HEK293T (cell line): ENCODE measurements at places on chromosomes 1 and 21.

DNA sequence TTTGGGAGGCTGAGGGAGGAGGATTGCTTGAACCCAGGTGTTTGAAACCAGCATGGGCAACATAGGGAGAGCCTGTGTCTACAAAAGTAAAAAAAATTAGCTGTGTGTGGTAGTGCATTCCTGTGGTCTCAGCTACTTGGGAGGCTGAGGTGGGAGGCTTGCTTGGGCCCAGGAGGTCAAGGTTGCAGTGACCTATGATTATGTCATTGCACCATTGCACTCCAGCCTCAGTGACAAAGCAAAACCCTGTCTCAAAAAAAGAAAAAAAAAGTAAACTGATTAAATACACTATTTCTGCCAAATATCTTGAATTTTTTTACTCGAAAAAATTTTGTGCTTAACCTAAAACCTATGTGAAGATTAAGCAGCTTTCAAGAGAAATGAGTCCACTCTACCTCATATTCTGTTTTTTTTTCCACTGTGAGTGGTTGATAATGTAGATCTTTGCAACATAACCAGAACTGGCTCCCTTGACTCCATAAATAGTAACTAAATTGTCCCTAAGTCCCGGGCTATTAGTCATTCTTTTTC is 19.4 kb upstream of the ZNF281 start:
- DNase-seq = no peak

- DNase-seq = peak; percentile 10
These were observed 63.7 kb downstream of the MACF1 start for GRCh38 chr1:39268112-39268581.

GRCh38 chr1:114342376-114342775 is 168.6 kb downstream of the TRIM33 start:
- no peak for DNase-seq

- no peak for DNase-seq
These were observed 105.2 kb upstream of the GADD45A start for GRCh38 chr1:67579623-67580394.

- DNase-seq = no peak
These were observed 9.6 kb downstream of the ST6GALNAC3 start for GRCh38 chr1:76084029-76084627.

GRCh38 chr1:167331650-167332049 is 111.0 kb downstream of the POU2F1 start:
- no peak for DNase-seq

DNA sequence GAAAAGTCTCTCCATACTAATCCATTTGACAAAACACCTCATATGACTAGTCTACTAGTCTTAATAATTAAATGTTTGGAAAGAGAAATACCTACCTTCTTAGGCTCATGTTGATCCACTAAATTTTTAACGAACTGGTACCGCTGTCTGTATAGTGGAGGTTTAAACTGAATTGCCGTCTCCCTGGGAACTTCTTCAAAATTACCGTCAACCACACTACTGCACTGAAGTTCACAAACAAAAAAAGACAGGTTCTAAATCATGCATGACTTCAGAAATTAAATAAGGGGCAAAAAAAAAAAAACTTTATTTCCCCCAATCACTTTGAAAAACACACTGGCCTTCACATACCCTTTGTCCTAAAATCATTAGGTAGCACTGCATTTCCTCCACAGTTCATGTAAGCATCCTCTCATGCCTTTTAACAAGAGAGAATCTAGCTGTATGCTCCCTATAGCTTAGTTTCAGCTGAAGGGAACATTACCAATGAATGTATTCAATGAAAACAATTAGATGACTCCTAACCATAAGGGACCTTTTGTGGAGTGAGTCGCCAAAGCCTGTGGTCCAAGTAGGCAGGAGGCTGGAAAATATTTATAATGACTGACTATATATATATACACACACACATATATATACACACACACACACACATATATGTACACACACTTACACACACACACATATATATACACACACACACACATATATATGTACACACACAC is 3.4 kb downstream of the HENMT1 start:
- no peak for DNase-seq

DNA sequence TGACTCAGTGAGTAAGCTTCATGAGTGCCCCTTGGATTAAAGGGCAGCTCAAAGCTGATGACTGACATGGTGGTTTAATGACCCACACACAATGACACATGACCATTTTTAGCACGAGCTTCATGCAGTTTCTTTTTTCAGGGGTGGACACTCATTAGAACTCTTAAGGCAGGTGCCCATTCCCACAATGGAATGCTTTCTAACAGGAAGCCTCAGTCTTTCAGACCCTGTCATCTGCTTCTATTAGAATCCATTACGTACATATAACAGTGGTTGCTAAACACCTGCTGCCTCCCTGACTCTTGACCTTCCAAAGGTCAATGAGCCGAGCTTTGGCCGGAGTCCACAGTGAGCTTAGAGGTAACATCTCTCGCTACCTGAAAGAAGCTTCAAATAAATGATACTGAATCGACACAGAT is 27.4 kb downstream of the AKNAD1 start:
- no peak for DNase-seq

GRCh38 chr1:193850745-193851144 is 664.3 kb upstream of the B3GALT2 start:
- DNase-seq = peak; percentile 31

- DNase-seq = no peak
These were observed 23.9 kb upstream of the ZZZ3 start for GRCh38 chr1:77706321-77706720.

DNA sequence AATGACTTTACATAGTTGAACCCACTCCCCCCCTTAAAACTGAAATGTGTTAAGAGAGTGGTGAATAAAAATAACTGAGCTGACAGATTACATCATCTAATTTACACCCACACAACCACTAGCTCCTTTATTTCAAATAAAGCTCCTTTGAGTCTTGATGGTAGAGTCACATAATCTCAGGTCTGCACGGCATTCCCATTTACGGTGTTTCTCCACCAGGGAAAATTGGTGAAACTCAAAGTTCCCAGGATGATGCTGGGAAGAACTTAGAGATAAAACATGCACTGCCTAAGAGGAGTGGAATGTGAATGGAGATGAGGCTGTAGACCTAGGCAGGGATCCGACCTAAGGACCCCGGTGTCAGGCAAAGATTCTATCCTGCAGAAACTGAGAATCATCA is 727.8 kb upstream of the ADAMTS5 start:
- no peak for DNase-seq

- no peak for DNase-seq
These were observed 8.9 kb upstream of the C1orf174 start for GRCh38 chr1:3908886-3909517.

DNA sequence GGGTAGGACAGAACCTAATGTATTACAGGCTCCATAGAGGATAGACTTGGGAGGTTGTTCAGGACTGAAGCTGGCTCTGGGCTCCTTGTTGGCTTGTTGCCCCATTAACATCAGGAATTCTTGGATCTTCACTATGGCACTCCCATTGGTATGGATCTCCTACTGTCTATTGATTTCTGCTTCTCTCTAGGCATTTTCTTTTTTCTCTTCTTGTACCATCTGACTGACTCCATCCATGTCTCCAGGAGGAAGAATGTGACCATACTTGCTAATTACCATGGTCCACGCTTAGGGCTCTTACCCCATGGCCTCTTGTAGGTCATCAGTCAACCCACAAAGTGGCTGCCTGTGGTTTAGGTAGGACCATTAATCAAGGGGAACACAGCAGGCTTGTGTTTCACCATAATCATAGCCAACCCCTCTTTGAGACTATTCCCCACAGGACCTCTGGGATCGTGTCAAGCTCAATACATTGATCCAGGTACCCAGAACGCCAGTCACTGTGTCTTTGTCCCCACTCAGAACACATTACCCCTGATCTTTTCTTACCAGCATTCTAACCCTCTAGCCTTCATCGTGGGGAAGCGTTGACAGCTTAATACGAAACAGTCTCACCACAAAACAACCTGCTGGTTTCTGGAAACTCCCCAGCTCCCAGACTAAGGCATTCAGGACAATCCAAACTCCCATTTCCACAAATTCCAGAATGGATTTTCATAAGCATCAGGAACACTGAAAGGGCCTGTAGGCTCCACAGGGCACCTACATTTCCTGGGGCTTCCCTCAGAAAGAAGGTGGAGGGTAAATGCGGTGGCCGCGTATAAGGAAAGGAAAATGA is 97.1 kb downstream of the ETS2 start:
- DNase-seq = no peak

- no peak for DNase-seq
These were observed 312.5 kb upstream of the PTBP2 start for GRCh38 chr1:96409087-96409486.

GRCh38 chr1:107430540-107431228 is 289.8 kb downstream of the NTNG1 start:
- peak; percentile 69 for DNase-seq

DNA sequence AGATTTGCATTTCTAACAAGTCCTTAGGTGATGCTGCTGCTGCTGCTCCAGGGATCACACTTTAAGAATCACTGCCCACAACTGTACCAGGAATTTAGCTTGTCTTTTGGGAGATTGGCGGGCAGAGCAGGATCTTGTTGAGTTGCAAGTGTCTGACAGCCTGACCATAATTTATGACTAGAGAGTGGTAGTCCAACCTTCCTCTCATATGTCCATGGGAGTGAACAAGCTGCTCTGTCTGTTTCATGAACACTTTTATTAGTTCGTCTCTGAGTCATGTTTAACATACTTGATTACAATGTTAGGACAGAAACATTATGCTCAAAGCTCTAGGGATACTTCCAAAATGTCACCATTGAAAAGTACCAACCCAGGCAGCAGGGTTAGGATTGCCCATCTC is 169.6 kb downstream of the TGFB2 start:
- no peak for DNase-seq

DNA sequence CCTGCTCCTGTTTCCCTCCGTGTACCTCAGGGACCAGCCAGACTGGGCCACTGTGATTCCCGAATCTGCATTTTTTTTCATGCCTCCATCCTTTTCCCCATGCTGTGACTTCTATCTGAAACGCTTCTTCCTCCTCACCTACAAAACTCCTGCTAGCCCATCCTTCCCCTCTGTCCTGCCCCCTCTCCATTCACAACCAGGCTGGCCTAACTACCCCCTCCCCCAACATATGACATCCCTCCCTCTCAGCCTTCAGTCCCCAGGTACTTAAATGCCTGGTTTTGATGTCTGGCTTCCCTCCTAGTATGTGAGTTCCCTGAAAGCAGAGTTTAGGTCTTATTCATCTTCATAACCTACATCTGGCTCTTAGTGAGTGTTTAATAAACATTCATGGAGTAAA is 82.7 kb downstream of the TAS1R2 start:
- no peak for DNase-seq

DNA sequence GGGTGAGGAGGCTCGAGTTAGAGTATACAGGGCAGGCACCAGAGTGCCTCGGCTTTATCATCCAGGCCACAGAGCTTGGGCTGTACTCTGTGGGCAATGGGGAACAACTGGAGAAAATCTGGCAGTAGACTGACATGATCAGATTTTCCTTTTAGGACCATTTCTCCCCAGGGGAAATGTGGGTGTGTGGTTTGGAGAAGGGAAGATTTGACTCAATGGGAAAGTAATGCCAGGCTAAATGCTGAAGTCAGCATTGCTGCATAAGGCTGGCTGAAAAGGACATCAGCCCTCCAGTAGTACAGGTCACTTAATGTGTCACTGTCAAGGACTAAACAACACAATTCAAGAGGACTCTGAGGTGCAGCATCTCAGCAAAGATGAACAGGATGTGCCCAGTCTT is 5.0 kb downstream of the FYB2 start:
- no peak for DNase-seq

GRCh38 chr1:29855561-29856160 is 619.3 kb downstream of the PTPRU start:
- no peak for DNase-seq

GRCh38 chr1:156801409-156802121 is 15.1 kb downstream of the SH2D2A start:
- no peak for DNase-seq

GRCh38 chr1:92346866-92347640 is 48.2 kb downstream of the RPAP2 start:
- DNase-seq = no peak
